Fibroblast of the aortic adventitia (primary cell): ENCODE measurements at places on chromosomes 1 and 21. TPM values are rescaled to one million over a fixed set of nuclear protein-coding genes. Genes with fewer than 3 reads are reported as not detected.

COL16A1 gene
- total RNA-seq, result 101 and 133 TPM in 2 replicates

ATP1B1 gene
- 13.7 and 39.7 TPM in 2 replicates for total RNA-seq

DNA sequence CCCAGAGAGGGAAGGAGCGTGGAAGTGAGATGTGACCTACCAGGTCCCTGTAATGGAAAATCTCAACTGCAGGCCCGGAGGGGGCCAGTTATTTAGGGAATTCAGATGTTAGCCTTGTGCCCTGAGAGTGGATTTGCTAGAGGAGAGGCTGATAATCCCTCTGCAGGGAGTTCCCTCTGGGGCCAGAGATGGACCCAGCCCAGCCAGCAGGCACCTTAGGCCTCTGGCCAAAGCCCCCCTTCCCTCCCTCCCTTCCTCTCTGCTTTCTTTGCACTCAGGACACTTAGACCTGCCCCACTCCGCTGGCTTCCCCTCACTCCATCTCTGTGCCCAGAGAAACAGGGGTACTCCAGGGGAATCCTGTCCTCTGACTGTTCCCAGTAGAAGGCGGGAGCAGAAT lies 1.5 kb upstream of the ATP1A2 start:
- DNase-seq, result no peak

- DNase-seq, result no peak
Observed at GRCh38 chr1:167648978-167649744, 19.1 kb downstream of the RCSD1 start.

DNA sequence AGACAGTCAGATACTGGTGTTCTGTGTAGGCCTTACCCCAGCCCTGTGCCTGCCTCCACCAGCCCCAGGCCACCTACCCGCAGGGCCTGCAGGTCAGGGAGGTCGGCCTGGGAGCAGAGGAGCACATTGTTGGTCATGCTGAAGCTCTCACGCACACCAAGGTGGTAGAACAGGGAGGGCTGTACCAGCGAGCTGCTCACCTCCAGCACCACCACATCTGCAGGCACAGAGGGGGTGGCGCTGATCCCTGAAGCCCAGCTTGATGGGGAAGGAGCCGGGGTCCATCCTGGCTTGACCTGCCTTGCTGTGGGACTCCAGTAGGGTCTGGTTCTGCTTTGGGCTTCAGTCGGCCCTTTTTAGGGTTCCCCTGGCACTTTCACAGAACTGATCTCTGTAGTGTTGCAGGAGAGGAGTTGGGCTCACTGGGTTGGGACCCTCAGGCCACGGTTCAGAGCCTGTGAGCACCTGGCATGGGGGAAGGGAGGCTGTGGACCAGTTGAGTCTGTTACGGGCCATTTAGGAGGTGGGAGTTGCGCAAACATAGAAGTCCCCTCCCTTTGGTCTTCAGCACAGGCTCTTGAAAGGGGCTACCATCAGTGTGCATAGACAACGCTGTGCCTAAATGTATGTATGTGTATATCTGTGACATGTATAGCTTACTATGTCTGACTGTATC lies 1.9 kb downstream of the MAP3K6 start:
- DNase-seq, result no peak
